ENCODE measurements at places on chromosomes 16 and 17. TPM values are rescaled to one million over a fixed set of nuclear protein-coding genes. Genes with fewer than 3 reads are reported as not detected.
A peak's percentile ranks its signal among the peaks of the same experiment; 100 is the strongest.

- peaks cover 20% of the 10 kb centered on the region for H3K36me3 ChIP-seq
- H3K4me3 ChIP-seq: no peak overlapping the region
- no peak for DNase-seq
- no peak overlapping the region for H3K27ac ChIP-seq
- peaks cover 27% of the 10 kb centered on the region for H3K4me1 ChIP-seq
Observed at GRCh38 chr16:30889721-30890120, 4.2 kb downstream of the BCL7C start.

GRCh38 chr16:23225634-23226033 lies 43.1 kb downstream of the SCNN1G start:
- H3K4me3 ChIP-seq: no peak overlapping the region
- no peak overlapping the region for H3K27ac ChIP-seq

DNA sequence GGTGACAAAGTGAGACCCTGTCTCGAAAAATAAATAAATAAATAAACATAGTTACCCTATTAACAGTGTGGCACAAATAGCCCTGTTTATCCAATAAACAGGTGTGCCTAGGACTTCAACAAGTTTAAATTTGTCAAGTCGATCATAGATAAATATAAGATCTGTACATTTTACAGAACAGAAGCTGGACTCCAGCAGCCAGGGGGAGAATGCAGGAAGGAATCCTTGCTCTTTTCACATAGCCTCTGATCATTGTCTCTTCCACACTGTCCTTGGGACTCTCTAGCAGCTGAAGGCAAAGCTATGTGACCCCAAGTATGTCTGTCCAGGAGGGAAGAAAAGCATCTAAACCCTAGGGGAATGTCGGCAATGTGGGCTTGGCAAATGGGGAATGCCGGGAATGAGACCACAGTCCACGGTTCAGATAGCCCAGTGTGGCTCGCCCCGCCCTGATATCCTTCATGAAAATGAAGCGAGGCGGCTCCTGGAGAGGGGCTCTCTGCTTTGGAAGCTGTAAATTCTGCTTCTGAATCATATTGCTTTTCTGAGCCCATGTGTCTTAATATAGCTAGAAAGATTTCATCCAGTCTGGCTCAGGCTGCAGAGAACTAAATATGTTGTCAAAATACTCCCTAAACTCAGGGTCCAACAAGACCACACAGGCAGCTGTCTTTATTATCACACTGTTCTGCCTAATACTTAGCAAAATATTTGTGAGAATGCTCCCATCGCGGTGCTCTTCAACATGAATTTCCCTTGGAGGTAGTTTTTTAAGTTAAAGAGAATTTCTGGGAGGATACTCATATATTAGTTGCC lies 24.9 kb upstream of the GRB2 start:
- no peak overlapping the region for H3K27ac ChIP-seq
- DNase-seq: no peak
- H3K4me3 ChIP-seq: no peak overlapping the region

CD300LB gene
- not detected for total RNA-seq

GRCh38 chr17:65431116-65431515 lies 130.3 kb downstream of the AXIN2 start:
- no peaks in the 10 kb centered on the region for H3K4me1 ChIP-seq
- no peaks in the 10 kb centered on the region for H3K36me3 ChIP-seq
- H3K27me3 ChIP-seq: no peaks in the 10 kb centered on the region
- H3K27ac ChIP-seq: no peak overlapping the region
- H3K4me3 ChIP-seq: no peak overlapping the region

GRCh38 chr17:82804442-82805191 lies 35.2 kb downstream of the ZNF750 start:
- no peaks in the 10 kb centered on the region for H3K27me3 ChIP-seq
- no peak for DNase-seq
- H3K4me3 ChIP-seq: no peak overlapping the region
- H3K4me1 ChIP-seq: no peaks in the 10 kb centered on the region
- H3K27ac ChIP-seq: no peak overlapping the region

DNA sequence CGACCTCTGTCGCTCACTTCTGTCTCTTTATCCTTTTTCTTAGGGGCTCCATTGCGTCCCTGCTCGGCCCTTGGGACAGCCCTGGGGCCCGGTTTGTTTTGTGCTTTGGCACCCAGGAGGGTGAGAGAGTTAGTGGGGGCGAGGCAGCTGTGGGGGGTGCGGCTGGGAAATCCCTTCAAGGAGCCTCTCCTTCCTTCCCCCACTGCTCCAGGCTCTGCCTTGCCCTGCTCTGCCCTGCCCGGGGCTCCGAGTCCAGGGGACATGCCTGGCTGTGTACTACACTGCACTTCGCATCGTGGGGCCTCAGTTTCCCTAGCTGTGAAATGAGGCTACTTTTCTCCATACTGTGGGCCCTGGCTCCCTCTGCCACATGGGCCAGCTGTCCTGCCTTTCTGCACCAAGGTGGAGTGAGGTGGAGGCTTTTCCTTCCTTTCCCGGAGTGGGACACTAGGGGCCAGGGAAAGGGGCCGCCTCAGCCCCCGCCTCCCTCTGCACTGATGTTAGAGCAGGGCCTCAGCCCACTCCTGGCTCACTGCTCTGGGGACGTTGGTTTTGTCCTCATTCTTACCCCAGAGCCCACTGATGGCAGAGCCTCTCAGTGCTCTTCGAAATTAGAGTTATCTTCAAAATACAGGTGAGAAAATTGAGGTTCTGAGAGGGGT lies 980 bp downstream of the LLGL1 start:
- no peaks in the 10 kb centered on the region for H3K36me3 ChIP-seq
- peak overlapping the region; percentile 96 for H3K4me3 ChIP-seq
- DNase-seq: no peak
- H3K4me1 ChIP-seq: peaks cover 20% of the 10 kb centered on the region
- peak overlapping the region; percentile 90 for H3K27ac ChIP-seq

- no peaks in the 10 kb centered on the region for H3K27me3 ChIP-seq
- DNase-seq: no peak
- H3K36me3 ChIP-seq: peaks cover 13% of the 10 kb centered on the region
- H3K27ac ChIP-seq: no peak overlapping the region
Observed at GRCh38 chr17:29686993-29687590, 64.4 kb upstream of the CORO6 start.

DNA sequence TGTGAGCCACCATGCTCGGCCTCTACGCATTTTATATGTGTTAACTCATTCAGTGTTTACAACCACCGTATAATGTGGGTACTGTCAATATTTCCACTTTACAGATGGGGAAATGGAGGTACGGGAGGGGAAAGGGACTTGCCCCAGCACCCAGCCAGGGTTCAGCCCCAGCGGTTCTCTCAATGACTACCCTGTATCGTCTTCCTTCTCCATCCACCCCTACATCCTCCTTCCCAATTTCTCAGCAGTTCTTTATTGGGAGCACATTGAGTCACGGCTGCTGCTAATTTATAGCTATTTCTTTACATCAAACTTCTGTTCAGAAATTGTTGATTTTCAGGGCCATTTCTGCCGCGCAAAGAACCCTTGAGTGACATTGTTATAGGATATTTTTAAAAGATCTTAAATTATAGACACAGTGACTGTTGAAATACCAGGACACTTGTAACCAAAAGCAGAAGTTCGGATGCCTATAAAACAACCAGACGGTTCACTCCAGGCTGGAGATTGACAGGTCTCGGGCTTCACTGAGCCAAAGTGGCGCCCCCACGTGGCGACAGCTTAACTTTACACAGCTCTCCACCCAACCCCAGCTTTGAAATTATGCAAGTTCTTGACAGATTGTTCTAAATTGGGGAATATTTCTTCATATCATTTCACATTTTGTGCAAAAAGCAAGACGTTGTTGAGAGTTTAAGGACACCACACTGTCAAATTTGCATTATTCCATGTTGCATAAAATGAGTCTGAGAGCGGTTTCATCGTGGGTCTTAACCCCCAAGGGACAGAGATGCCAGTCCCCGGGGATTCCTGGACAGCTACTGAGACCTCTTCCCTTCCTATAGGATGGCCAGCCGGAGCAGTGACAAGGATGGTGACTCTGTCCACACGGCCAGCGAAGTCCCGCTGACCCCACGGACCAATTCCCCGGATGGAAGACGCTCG lies 11.8 kb downstream of the SYT17 start:
- peaks cover 3% of the 10 kb centered on the region for H3K27me3 ChIP-seq
- peak; percentile 24 for DNase-seq
- no peaks in the 10 kb centered on the region for H3K4me1 ChIP-seq

DNA sequence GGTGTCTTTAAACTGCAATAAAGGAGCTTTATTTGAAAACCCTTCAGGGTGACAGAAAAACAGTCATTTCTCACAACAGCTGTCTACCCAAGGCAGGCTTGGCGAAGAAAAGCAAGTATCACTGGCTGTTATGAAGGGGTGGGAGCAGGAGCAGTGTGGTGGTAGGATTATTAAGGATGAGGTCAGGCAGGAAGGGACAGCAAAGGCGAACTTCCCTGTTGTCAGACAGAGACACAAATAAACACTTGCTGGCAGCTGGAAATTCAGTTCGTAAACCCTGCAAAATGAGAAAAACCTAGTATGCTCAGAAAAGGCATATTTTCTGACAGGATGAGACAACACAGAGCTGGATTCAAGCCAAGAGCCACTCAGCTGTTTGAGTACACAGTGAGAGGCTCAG lies 416.3 kb upstream of the CDH5 start:
- H3K27me3 ChIP-seq: peaks cover 2% of the 10 kb centered on the region
- no peaks in the 10 kb centered on the region for H3K4me1 ChIP-seq
- no peak overlapping the region for H3K4me3 ChIP-seq

TBC1D3C gene
- total RNA-seq: 0.20 TPM

GRCh38 chr16:80973991-80974390 lies 32.7 kb downstream of the CMC2 start:
- peaks cover 39% of the 10 kb centered on the region for H3K36me3 ChIP-seq
- no peak overlapping the region for H3K4me3 ChIP-seq
- no peak for DNase-seq

KRTAP4-6 gene
- not detected for total RNA-seq

GRCh38 chr17:40355804-40356758 lies 8.5 kb downstream of the GJD3 start:
- no peak overlapping the region for H3K4me3 ChIP-seq
- no peak overlapping the region for H3K27ac ChIP-seq
- no peaks in the 10 kb centered on the region for H3K27me3 ChIP-seq
- H3K4me1 ChIP-seq: peaks cover 18% of the 10 kb centered on the region

DNA sequence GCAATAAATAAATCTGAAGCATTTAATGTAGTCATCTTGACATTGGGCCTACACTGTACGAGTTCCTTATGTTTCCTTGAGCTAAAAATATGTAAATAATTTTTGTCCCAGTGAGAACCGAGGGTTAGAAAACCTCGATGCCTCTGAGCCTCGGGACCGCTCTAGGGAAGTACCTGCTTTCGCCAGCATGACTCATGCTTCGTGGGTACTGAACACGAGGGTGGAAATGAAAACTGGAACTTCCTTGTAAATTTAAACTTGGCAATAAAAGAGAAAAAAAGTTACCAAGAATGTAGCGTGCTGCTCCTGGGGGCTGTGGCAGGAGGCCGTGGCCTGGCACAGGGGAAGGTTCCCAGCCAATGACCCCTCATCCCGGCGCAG lies 74.1 kb downstream of the SOCS1 start:
- peak overlapping the region; percentile 49 for H3K4me3 ChIP-seq
- peaks cover 20% of the 10 kb centered on the region for H3K36me3 ChIP-seq
- no peak for DNase-seq
- H3K27me3 ChIP-seq: no peaks in the 10 kb centered on the region
- peaks cover 28% of the 10 kb centered on the region for H3K4me1 ChIP-seq

GRCh38 chr17:6421700-6422604 lies 13.0 kb downstream of the AIPL1 start:
- H3K4me3 ChIP-seq: no peak overlapping the region
- H3K27me3 ChIP-seq: peaks cover 50% of the 10 kb centered on the region
- no peaks in the 10 kb centered on the region for H3K36me3 ChIP-seq
- H3K27ac ChIP-seq: peak overlapping the region; percentile 34

- no peaks in the 10 kb centered on the region for H3K4me1 ChIP-seq
- H3K27ac ChIP-seq: no peak overlapping the region
- no peak overlapping the region for H3K4me3 ChIP-seq
- no peaks in the 10 kb centered on the region for H3K36me3 ChIP-seq
Observed at GRCh38 chr16:76970087-76970744, 220.8 kb upstream of the MON1B start.

GRCh38 chr16:63808730-63809129 lies 1313.1 kb downstream of the CDH11 start:
- no peak overlapping the region for H3K27ac ChIP-seq
- H3K4me3 ChIP-seq: no peak overlapping the region
- no peaks in the 10 kb centered on the region for H3K4me1 ChIP-seq
- DNase-seq: no peak
- no peaks in the 10 kb centered on the region for H3K36me3 ChIP-seq

ZNF287 gene
- total RNA-seq: 7.1 TPM

PARD6A gene
- 16.1 TPM for total RNA-seq

GRCh38 chr17:82300707-82301270 lies 16.6 kb downstream of the CD7 start:
- H3K27me3 ChIP-seq: no peaks in the 10 kb centered on the region
- H3K27ac ChIP-seq: peak overlapping the region; percentile 98
- peak; percentile 48 for DNase-seq
- H3K4me1 ChIP-seq: peaks cover 75% of the 10 kb centered on the region

DNA sequence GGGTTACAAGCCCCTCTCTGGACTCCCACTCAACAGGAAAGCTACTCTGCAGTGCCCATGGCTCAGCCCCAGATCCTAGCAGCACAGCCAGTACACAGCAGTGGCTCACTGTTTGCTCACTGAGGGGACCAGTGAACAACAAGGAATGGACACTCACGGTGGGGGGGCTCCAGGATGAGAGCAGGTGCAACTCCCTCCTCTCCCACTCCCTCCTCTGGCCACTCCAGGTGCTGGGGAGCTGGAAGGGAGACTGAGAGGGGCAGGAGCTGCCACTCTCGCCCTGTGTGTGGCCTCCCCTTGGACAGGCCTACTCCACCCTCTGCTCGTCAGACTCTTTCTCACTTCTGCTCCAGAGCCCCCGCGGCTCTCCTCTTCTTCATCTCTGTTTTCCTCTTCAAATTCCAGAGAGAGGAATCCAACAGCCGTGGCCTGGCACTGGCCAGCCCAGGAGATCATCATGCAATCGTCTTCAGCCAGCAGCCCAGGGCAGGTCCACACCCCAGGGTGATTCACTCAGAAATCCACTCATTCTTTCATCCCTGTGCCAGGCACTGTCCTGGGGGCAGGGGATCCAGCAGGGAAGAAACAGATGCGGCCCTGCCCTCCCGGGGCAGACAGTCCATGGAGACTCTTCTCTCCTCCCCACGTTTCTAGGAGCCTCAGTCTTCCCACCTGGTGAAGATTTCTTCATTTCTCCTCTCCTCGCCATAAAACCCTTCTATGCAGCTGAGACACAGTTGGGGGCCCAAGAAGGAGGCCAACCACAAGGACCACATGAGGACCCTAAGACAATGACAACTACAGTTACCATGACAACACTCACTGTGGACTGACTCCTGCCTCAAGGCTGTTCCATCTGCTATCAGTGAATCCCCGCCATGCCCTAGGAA lies 30.7 kb downstream of the CFAP20 start:
- H3K36me3 ChIP-seq: no peaks in the 10 kb centered on the region
- no peaks in the 10 kb centered on the region for H3K27me3 ChIP-seq
- no peak overlapping the region for H3K27ac ChIP-seq

GRCh38 chr17:28896884-28897768 lies at the start of gene FLOT2:
Gene FLOT2 (minus strand): TSS chr17:28897733. CDS start chr17:28897574, 159 bp downstream.
- H3K27ac ChIP-seq: peak within 1 kb of the TSS; percentile 96
- no peaks in the 10 kb centered on the region for H3K27me3 ChIP-seq
- DNase-seq: peak; percentile 50
- peaks cover 68% of the 10 kb centered on the region for H3K4me1 ChIP-seq
